Muscle of leg (tissue), 16 donors: ENCODE measurements at places on chromosomes 11 and 22. TPM values are rescaled to one million over a fixed set of nuclear protein-coding genes. Genes with fewer than 3 reads are reported as not detected.

KRTAP5-10 gene
- not detected for total RNA-seq

CBLIF gene
- total RNA-seq, result not detected

MS4A12 gene
- not detected for total RNA-seq

LGALS12 gene
- 0.18 TPM for total RNA-seq

OR51B2 gene
- 0.09 TPM for total RNA-seq

PARVA gene
- total RNA-seq, result 29.9 TPM

LRRC10B gene
- total RNA-seq, result 0.13 TPM

CACNA1I gene
- total RNA-seq, result 0.04 TPM

MS4A15 gene
- not detected for total RNA-seq
